ENCODE measurements at places on chromosomes 2 and 18.

- no peak for DNase-seq
These were observed 722.9 kb downstream of the BCL11A start for GRCh38 chr2:59830601-59831000.

DNA sequence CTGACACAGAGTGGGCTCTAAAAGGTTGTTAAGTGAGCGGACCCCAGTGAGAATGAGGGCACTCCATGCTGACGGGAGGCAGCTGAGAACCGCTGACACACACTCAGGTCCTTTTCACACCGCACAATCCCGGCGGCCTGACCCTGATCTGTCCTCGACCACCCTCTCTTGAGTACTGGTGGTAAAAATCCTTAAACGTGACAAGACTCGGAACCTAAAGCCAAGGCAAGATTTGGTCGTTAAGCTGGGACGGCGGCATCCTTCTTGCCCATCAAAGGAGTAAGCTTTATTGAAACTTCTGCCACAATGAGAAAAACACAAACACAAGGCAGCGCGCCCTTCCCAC, 569 bp downstream of the TMX3 start:
- DNase-seq, result no peak

GRCh38 chr2:240232264-240232915, 91.9 kb upstream of the OTOS start:
- DNase-seq, result no peak

DNA sequence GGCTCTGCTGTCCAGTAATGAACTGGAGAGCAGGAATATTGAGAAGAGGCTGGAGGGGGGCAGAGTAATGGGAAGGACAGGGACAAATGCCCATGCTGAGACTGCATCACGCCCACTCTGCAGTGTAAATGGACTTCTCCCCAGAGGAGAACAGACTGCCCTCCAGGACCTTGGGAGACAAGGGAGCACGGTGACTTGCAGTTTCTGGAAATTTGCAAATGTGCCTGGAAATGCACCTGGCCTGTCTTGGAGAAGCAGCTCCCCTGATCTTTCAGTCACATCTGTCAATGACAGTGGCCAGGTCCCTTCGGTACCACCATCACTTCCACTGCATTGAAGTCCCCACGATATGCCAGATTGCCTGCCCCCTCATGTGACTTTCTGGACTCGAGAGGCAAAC, 178.7 kb upstream of the SH3BP4 start:
- DNase-seq, result no peak

DNA sequence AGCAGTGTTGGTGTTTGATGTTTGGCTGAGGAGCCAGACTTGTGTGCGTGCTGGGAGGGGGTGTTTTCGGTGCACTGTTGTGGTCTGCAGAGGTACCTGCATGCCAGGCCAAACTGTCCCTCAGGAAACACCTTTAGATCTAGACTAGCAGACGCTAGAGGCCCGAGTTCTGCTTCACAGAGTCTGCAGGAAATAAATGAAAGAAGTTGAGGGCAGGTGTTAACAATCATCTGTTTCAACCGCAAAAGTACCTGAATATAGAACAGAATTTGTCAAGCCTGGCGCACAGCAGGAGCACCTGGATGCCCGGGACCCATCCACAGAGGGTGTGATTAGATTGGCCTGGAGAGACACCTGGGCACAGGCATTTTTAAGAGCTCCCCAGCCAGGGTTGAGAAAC, 40.5 kb upstream of the REL start:
- no peak for DNase-seq

DNA sequence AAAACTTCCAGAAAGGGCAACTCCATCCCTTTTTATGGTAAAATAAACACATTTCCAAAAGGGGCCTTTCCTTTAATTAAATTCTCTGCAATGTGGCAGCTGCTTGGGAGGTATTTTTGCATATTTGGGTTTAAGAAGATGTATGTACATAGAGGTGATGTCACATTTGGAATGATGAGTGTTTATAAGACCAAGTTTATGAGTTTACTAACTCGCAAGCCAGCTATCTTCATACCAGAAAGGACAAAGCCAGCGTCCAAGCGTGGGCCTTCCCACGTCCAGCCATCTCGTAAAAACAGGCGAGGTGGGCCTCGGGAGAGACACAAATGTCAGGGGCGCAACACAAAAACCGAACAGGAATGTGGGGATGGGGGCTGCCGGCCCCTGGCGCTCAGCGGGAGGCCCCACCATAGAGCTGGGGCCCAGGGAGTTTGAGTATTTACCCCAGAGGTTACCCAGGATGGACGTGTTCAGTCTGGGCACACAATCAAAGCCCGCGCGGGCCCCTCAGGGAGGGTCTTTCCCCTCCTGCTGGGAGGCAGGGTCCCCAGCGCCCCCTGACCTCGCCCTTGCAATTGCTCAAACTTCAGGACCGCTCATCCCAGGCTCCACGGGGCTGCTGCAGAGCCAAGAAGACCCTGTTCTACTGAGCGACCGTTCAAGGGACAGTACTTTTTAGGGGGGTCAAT, 137.3 kb downstream of the TWIST2 start:
- no peak for DNase-seq

GRCh38 chr2:126979039-126980003, 80.6 kb downstream of the TEX51 start:
- no peak for DNase-seq

DNA sequence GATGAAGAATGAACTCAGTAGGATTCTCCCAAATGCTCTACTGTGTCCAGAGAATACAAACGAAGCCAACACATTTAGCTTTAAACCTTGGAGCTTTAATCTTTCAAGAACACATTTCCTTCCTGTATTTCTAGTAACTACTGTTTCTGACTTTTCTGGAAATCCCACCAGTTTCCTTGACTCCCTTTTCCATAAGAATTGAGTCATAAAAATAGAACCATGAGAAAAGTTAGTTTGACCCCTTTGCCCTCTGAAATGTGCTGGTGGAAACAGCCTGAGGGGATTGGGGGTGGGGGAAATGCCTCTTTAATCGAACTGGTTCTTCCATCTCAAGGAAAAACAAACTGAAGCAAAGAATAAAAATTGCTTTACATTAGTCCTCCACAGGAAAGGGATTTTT, 123.9 kb downstream of the TMEM17 start:
- DNase-seq, result no peak

DNA sequence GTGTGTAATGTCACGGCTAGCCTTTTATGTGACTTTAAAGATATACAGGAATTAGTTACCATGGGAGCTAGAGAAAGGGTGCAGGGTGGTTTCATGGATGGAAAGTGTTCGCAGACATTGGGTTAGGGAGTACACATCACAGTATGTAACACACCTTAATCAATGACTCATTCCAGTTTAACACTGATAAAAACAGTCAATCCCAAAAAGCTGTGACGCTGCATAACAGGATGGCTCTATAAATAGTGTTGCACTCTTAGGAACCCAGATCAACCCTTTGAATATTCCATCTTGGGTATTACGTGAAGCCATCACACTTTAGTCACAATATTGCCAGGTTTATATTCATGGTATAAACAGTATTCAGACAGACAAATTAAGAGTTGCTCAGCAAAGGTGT, 33.6 kb downstream of the CAB39 start:
- no peak for DNase-seq

GRCh38 chr2:169573974-169574299, 272 bp upstream of the FASTKD1 start:
- DNase-seq, result no peak

DNA sequence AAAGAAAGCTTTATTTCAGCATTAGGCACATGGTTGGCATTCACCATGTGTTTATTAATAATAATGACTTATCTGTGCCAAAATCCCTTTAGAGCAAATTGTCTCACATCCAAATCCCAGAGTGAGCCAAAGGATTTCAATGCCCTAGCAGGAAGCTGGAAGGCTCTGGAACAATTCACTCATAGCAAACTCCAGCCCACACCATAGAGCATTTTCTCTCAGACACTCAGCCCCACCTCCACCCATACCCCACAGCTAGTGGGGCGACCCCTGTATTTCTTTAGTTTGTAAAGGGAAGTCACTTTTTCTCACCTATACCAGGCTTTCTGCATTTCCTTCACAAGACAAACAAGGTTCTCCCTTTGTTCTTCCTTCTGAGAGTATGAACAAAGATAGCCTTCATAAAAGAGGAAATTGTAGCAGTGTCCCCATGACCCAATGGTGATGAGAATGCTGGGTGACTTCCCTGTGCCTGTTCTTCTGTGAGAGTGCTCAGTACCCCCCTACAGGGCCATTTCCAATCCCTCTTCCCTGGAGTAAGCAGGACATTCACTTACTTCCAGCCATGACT, 100.1 kb upstream of the APCDD1 start:
- DNase-seq, result peak; percentile 44

- DNase-seq, result no peak
These were observed 10.6 kb downstream of the MAPRE2 start for GRCh38 chr18:35051641-35052377.

DNA sequence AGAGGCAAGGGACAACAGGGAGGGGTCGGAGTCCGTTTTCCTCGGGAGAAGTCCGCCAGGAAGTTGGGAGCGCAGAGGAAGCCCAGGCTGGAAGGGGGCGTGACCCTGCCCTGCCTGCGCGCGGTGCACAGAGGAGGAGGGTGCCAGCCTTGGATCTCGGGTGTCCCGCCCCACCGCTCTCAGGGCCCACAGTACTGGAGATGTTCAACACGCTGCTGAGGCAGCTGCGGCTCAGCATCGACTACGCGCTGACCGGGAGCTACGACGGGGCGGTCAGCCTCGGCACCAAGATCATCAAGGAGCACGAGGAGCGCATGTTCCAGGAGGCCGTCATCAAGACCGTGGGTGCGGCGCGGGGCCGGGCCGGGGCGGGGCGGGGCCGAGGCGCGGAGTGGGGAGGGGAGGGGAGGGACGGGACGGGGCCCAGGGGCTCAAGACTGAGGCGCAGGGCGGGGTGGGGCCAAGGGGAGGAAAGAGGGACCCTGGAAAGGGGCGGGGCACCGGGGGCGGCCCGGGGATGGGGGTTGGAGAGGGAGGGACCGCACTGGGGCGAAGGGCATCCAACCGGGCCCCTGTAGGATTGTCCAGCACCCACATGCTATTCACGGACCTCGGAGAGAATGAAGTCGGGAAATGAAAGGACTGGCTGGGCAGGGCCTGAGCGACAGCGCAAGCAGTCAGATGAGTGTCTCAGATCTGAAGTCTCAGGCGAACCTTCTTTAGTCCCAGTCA, 36.6 kb downstream of the POMC start:
- DNase-seq, result no peak

- DNase-seq, result no peak
These were observed 18.1 kb downstream of the NETO1 start for GRCh38 chr18:72849671-72850070.

GRCh38 chr2:29425866-29426265, 310.7 kb downstream of the CLIP4 start:
- no peak for DNase-seq

Measured in breast epithelium (tissue), 4 donors.